ENCODE measurements at places on chromosomes 4 and X.

DNA sequence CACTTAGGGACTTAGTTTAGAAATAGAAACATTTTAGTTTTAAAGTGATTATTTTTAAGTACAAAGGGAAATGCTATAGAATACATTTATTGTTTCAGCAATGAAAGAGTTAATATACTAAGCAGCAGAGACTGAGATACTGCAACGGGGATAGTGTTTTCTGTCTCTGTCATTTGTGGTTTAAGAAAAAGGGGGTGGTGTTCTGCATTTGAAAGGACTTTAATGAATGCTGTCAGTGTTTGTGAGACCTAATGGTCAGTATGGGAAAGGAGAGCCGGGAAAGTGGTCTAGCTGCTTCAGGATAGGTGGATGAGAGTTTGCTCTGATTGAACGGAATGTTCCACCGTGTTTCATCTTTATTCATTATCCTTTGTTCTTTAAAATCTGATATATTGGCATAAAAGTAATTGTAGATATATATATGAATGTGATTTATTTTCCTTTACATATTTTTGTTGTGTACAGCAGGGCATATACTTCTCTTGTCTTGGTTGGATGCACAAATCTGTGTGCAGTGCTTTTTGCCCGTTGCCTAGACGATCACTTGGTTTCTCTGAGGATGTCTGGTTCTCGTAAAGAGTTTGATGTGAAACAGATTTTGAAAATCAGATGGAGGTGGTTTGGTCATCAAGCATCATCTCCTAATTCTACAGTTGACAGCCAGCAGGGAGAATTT, at the start of gene KLHL5:
Gene KLHL5 (plus strand): TSS at position 139 of the 676 bp plus-strand sequence. CDS start 421 bp downstream, at position 560.
- peak; percentile 66 for DNase-seq

GRCh38 chrX:29903360-29903759, 312.0 kb upstream of the MAGEB2 start:
- DNase-seq: peak; percentile 5

GRCh38 chrX:413322-414201, 26.9 kb upstream of the PPP2R3B start:
- DNase-seq: peak; percentile 89

DNA sequence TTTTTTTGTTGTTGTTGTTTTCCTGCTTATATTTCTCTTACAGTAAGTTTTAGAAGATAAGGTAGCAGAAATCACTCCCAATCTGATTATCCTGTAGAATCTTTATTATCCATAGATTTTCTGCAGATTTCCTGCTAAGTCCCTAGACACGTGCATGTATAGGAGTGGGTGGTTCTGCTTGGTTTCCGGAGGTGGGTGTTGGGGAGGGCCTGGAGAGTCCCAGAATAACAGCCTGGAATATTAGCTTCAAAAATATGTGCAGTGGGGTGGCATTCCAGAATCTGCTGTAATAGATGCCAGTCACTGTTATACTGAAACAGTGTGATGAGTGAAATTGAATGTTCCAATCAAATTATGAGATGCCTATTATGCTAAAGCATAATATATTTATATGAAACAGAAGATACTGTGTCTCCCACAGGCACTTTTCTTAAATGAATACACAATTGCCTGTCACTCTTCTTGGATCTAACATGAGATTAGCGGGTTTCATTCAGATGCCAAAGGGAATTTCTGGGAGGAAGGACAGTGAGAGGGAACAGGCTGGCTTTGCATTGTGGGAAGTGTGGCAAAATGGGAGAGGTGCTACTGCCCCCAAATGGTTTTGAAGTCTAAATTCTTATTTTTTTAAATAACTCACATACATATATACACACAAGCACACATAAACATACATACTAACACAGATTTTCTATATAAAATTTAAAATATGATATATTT, 37.6 kb downstream of the C4orf50 start:
- DNase-seq: no peak

- DNase-seq: no peak
These were observed 234.3 kb downstream of the ZNF674 start for GRCh38 chrX:46310815-46311497.

GRCh38 chr4:185036842-185037241, 18.6 kb downstream of the HELT start:
- no peak for DNase-seq

DNA sequence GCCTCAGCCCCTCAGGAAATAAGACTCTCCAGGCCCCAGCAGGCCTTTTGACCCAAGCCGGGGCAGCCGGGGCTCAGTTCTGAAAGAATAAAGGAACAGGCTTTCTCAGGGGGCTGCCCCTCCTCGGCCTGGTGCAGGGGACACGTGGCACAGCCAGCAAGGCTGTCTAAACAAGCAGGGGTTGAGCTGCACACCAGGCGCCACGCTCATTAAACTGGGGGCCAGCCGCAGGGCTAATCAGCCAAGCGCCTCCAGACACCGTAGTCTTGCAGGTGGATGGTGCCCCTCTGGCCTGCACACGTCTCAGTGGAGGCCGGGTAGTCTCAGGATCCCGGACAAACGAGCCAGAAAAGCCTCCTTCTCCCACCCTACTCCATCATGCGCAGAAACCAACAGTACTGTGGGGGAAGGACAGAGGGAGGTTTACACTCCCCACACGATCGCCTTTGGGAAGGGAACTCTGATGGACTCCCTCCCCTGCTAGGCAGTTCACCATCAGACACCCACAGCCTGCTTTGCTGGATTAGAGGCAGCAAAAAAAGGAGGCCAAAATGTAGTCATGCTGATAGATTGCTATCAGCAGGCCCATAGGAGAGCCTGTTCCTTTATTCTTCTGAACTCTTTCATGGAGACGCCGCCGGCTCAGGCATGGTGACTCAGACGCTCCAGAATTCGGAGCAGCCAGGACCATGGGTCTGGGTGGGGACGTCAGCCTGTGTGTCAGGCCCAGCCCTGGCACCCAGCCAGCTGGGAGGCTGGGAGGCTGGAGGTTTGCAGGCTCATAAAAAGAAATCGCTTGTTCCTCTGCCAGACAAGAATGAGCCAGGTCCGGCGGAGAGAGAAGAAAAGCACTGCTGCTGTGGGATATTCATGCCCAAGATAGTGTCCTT, 342.4 kb downstream of the BCOR start:
- DNase-seq: peak; percentile 97

GRCh38 chr4:62912531-62912930, 1496.7 kb downstream of the TECRL start:
- DNase-seq: no peak

- peak; percentile 82 for DNase-seq
These were observed at the start of gene FAM50A for GRCh38 chrX:154443992-154444754. Gene FAM50A, plus strand, starts transcription at chrX:154444141. Its CDS starts 95 bp downstream, at chrX:154444236.

GRCh38 chrX:19606902-19607301, 91.6 kb upstream of the MAP3K15 start:
- DNase-seq: peak; percentile 33

GRCh38 chr4:129254126-129254525, 158.2 kb downstream of the C4orf33 start:
- no peak for DNase-seq

GRCh38 chrX:120840827-120841226, 34.8 kb downstream of the CT47B1 start:
- DNase-seq: peak; percentile 42

DNA sequence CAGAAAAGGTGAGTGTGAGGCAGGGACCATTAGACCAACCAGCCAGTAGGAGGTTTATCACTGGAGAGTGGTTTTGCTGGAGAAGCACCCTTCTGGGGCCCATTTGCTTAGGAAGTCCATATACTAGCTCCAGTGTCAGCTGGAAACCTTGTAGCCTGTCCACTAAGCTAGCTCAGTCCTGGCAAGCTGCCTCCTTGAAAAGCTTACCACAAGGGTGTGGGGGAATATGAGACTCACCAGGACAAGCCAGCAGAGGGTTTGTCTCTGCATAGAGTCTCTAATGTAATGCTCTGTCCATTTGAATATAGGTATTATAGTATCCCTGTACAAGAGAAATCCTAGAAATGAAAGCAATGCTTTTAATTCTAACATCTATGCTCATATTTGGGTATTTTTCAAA, 86.3 kb downstream of the FBXL5 start:
- DNase-seq: peak; percentile 9

GRCh38 chrX:153967536-153968224, 3.9 kb downstream of the HCFC1 start:
- DNase-seq: no peak

GRCh38 chrX:21993265-21993664, 38.9 kb upstream of the PHEX start:
- DNase-seq: no peak

- DNase-seq: no peak
These were observed 146.1 kb downstream of the PDHA2 start for GRCh38 chr4:95985791-95986550.

DNA sequence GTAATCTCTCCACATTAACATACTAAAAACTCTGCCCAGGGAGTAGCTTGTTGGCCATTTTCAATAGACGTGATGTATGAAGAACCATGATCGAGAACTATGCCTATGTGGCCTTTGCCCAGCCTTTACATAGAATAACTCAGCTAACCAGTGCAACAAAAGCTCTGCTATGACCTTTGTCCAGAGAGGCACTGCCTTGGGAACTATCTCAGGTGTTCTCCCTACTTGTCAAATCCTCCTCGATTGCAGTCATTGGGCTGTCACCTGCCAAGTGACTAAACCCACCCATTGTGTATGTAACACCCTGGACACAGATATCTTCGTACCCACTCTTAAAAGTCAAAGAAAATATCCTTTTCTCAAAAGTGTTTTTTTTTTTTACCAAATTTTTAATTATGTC, 610.3 kb upstream of the GALNTL6 start:
- no peak for DNase-seq

GRCh38 chr4:150117094-150117493, 38.8 kb downstream of the DCLK2 start:
- DNase-seq: no peak

GRCh38 chr4:52266537-52267137, 215.5 kb downstream of the SPATA18 start:
- DNase-seq: no peak

DNA sequence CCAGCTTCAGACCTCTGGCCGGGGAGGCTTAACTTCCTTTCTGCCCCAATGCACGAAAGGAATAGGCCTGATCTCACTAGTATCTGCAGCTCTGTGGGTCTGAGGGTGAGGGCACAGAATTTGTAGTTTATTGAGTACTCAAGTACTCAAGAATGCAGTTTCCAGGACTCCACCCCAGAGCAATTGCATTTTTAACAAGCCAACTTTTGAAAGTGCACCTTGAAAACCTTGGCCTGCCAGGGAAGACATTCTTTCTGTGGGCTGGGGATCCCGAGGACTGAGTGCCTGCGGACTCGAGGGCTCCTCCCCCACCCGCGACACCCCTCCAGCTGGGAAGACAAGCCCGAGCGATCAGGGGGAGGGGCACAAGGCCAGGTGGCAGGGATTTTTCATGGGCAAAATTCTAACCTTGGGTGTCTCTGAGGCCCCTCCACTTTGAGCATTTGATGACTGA, 22.4 kb downstream of the RS1 start:
- DNase-seq: peak; percentile 32

GRCh38 chr4:118077767-118078105, 43.5 kb downstream of the NDST3 start:
- DNase-seq: no peak

- no peak for DNase-seq
These were observed 18.7 kb upstream of the PLCXD1 start for GRCh38 chrX:262381-262909.

DNA sequence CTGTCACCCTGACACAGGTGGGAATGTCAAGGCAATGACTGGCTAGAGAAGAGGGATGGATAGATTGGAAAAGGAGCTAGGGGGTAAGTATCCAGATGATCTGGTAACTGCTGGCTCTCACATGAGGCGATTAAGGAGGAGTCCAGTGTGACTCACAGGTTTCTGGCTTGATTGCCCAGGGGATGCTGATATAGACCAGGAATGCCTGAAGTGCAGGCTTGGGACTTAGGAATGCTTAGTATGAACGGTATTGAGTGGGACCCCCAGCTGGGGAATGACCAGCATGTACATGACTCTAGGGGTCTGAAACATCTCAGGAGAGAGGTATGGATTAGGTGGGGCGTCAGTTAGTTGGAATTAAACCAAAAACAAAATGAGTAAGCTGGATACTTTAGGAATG, 65.8 kb upstream of the PRPS1 start:
- peak; percentile 87 for DNase-seq

GRCh38 chr4:158025131-158025530, 147.7 kb downstream of the GASK1B start:
- DNase-seq: no peak

DNA sequence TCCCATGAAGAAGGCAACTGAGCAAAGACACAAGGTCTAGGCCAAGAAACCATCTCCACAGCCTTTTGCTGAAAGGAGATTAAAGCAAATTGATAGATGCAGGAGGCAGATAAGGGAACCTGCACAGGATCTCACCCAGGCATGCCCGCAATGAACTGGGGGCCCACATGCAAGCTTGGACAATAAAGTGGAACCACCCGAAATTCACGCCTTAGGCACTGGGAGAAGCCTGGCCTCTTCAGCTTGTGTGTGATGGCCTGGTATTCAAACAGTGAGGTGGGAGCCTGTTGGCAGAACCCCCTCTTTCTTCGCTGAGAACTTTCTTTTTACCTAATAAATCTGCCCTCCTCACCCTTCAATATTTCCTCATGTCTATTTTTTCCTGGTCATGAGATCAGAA, 213.2 kb downstream of the NR3C2 start:
- no peak for DNase-seq

DNA sequence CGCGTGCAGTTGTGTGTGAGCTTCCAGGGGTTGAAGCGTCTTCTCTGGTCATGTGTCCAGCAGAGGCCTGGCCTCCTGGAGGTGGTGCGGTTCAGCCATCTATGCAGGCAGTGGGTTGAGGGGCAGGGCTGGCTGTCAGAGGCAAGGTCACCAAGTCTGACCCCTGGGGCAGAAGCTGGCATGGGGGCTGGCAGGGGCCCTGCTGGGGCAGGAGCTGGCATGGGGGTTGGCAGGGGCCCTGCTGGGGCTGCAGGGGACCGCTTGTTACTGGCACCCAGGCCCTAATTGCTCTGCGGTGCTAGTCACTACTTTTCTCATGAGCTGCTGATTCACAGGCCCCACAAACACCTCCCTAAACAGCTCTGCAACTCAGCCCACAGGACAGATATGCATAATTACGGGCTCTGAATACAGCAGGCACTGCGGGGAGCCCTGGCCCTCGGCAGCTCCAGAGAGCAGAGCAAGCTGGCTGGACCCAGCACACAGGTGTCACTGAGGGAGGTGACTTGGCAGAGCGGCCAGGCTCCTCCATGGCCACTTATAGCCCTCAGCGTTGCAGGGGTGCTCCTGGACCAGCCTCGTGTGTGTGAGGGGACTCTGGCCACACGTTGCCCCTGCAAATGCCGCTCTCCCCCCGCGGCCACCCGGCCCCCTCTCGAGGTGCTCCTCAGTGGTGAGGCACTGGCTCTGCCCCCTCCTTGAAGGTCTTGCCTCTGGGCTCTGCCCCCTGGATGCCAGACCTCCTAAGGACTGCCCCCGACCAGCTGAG, 32.7 kb downstream of the CPLX1 start:
- DNase-seq: no peak

GRCh38 chr4:108901291-108901690, 138.4 kb upstream of the ETNPPL start:
- peak; percentile 4 for DNase-seq

Data from astrocyte of the hippocampus (primary cell).